Posterior vena cava (tissue), 2 donors: ENCODE measurements at places on chromosomes 3 and 15. TPM values are rescaled to one million over a fixed set of nuclear protein-coding genes. Genes with fewer than 3 reads are reported as not detected.

The SUSD5 gene
- total RNA-seq = 3.7 TPM

The TM2D3 gene
- total RNA-seq = 39.9 TPM

The IMPG2 gene
- 0.65 TPM for total RNA-seq

The SLC22A13 gene
- total RNA-seq = 0.48 TPM

- no peak for DNase-seq
These were observed 102.1 kb upstream of the ARPP21 start for GRCh38 chr3:35537265-35537664.

- DNase-seq = no peak
These were observed 26.9 kb upstream of the GOLGA8B start for GRCh38 chr15:34610354-34610753.

DNA sequence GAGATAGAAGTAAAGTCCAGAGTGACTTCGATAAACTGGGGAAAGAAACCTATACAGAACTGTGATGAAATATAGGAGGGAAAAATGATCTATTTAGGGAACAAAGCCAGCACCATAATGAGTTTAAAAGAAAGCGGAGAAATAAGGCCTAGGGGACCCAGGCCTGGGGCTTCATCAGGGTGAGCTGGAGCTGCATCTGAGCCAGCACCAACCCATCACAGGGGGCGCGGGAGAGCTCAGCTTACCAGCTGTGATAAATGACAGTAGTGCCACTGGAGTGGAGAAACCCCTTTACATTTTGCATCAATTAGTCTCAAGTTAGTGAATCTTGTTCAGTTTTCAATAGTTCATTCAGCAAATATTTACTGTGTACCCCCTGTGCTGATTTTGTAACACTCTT lies 21.3 kb downstream of the PODXL2 start:
- DNase-seq = peak; percentile 23

DNA sequence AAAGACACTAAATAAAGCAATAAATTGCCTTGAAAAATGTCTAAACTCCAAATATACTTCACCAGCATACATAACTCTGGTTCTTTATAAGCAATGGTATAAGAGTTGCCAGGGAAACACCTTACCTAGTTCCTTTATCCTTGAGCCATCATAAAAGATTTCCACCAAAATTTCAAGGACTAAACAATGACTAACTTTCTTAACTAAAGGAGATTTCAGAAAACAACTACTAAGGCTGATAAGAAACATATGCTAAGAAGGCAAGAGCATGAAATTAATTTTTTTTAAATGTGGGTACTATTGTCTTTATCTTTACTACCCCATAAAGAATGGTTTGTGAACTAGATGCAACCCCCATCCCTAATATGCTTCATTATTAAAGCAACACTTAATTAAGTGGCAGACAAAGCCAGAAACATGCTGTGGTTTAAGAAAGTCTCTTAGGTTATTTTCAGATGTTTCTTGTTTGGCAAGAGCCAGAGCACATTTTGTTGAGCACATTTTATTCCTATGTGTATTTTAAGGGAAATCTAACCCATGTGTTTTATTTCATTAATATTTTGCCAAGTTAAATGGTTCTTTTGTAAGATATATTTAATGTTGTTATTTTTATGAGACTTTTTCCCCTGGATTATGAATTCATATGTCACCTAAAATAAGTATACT lies 17.4 kb upstream of the VEPH1 start:
- DNase-seq = no peak

GRCh38 chr3:126358816-126359181 lies 1.6 kb upstream of the KLF15 start:
- DNase-seq = no peak

DNA sequence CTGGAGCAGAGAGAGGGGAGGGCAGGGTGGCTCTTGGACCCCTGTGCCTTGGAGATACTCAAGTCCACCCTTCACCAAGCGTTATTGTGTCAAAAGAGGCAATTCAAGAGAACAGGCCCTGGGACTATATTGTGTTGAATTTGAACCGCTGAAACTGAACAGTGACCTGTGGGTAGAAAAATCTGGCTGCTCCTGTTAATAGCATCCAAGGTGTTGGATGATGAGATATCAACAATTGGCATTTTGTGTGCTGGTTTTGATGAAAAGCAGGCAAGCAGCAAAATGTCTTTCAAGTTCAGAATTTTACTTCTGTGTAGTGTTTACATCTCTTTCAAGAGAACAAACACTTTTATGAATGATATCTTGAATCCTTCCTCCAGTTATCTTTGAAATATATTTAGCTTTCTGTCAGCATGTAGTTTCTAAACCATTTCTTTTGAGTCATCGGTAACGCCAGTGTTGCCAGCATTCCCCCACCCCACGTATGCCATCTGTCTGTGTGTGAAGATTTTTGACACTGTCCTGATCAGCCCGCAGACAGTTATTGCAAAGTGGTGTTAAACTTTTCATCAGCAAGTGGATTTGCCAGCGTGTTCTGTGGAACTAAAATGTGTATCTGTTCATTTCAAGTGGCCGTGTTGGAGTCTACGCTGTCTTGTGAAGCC lies 34.8 kb downstream of the PDHB start:
- DNase-seq = no peak

GRCh38 chr3:103059432-103059831 lies 624.6 kb downstream of the ZPLD1 start:
- DNase-seq = no peak
